ENCODE measurements at places on chromosomes 1 and 21. TPM values are rescaled to one million over a fixed set of nuclear protein-coding genes. Genes with fewer than 3 reads are reported as not detected.

Gene RHOU
- total RNA-seq: 44.9 TPM

DNA sequence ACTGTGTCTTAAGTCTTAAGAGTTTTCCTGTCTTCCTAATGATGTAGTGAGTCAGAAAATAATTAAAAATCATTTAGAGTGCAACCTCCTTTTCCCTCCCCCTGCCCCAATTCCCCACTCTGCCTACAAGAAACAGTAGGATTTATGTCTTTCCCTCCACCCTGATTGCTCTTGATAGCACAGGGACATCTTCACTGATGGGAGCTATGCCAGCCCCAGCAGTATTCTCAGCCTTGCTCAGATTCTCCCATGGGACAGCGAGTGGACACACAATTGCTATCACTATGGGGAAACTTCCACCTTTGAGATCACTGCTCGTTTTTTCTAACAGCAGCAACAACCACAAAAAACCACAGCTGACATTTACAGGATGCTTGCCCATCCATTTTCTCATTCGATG, 216.6 kb upstream of the PLXNA2 start:
- no peak for DNase-seq

- DNase-seq: no peak
Measured at GRCh38 chr21:39004634-39005501, 178.4 kb downstream of the PSMG1 start.

Gene LCE1C
- not detected for total RNA-seq

DNA sequence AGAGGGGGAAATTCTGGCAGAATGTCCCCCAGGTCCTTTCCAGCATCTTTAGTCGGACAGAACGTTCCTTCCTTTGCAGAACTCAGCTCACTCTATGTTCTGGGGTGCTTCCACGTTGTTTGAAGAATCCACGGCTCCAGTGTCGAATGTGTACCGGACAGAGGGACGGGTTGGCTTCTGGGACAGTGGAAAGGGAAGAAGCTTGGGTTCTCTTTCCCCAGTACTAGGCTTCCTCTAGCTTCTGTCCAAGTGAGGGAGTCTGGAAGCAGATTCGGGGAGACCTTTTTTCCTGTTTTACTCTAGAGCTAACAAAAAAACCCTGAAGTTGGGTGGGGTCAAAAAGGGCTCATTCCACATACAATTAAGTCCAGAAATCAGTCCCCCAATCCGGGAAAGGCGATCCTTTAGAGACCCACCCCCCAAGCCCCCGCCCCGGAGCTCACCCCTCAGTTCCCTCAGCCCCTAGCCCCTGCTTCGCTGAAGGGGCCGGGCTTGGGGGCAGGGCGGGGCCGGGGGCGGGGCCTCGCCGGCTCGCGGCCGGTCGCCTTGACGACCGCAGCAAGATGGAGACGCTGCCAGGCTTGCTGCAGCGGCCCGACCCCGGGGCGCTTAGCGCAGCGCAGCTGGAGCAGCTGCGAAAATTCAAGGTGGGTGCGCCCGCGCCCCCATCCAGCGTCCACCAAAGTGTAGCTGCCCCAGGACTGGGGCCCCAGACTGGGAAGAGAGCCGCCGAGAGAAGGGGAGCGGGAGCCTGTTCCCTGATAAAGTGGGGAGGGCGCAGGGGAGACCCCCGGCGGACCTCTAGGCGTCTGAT, at the start of gene RIIAD1:
Gene RIIAD1, plus strand, starts transcription at position 549 of the 814 bp plus-strand sequence. Its CDS starts 15 bp downstream, at position 564.
- DNase-seq: peak; percentile 87

GRCh38 chr1:5577255-5578040, 414.8 kb downstream of the NPHP4 start:
- no peak for DNase-seq

- DNase-seq: no peak
Measured at GRCh38 chr1:167706931-167707877, 14.6 kb upstream of the MPZL1 start.

DNA sequence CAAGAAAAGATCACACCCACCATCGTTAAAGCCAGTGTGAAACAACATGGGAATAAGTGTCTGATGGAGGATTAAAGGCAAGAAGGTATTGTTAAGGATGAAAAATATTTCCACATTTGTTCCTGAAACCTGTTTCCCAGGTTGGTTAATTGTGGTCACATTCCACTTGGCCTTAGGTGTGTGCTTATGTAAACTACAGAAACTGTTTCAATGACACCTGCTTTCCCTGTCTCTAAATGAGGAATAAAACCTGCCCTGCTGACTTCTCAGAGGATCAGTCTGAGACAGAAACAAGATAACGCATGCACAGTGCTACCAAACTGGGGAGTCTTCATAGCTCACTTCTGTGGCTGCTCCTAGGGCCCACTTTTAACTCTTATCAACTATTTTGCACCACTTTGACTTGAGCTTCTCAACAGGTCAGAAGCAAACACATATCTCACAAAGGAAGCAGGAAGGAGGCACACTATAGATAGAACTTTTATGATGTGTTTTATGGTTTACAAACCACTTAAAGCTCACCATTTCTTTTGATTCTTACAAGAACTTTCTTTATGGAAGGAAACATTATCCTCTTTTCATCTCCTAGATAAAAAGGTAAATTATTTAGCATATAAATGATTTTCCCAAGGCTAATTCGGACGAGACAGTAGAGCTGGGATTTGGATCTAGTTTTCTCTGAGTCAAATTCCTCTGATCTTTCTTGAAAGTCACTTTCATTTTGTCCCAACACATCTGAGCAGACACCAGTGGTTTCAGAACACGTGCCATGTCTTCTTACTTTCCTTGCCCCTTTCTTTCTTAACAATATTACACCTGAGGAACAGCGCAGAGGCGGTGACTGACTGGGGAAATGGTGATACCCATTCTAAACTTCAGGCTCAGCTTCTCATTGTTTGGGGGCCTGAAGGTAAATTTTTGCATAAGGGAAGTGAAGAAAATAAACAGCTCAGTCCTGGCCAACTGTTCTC, 33.4 kb downstream of the CYP2J2 start:
- no peak for DNase-seq

Gene RUNX3
- 52.9 TPM for total RNA-seq

DNA sequence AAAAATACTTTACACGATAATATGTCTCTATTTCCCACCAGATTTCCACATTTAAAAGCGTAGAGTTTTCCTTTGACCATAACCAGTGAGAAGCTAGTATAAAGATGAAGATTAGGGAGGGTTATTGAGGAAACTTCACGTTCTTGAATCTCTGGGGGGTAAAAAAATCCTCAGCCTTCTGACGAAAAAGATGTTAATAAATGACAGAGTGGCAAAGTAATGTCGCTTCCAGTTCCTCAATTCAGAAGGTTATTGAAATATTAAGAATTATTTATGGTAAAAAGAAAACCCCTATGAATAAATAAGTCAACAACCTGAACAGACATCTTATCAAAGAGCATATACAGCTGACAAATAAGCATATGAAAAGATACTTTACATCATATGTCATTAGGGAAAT, 241.0 kb downstream of the GPATCH2 start:
- no peak for DNase-seq
